ENCODE measurements at places on chromosomes 5 and 9.

DNA sequence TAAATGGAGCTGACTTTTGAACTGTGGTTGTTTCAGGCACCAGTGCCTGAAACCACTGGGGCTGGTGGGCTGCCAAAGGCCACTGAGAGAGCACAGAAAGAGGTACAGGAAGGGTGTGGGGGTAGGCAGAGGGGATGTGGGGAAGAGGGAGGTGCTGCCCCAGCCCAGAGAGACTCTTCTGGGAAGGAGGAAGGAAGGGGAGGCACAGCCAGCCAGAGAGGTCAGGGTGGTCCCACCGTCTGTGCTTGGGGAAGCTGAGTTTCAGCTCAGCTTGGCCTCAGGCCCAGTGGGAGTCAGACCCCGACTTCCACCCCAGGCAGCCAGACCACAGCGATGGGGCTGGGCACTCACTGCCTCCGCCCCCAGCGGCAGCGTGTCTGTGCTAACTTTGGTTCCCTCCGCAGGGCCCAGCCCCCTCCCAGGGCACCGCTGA lies 8.6 kb upstream of the PHYKPL start:
- no peak for DNase-seq
- H3K27me3 ChIP-seq = no peaks in the 10 kb centered on the region
- H3K27ac ChIP-seq = no peak overlapping the region
- H3K4me1 ChIP-seq = peaks cover 29% of the 10 kb centered on the region
- no peak overlapping the region for H3K4me3 ChIP-seq
- no peaks in the 10 kb centered on the region for H3K36me3 ChIP-seq

GRCh38 chr5:158569534-158569933 lies 530.2 kb downstream of the EBF1 start:
- no peak overlapping the region for H3K4me3 ChIP-seq
- no peak overlapping the region for H3K27ac ChIP-seq
- DNase-seq = no peak
- no peaks in the 10 kb centered on the region for H3K36me3 ChIP-seq

DNA sequence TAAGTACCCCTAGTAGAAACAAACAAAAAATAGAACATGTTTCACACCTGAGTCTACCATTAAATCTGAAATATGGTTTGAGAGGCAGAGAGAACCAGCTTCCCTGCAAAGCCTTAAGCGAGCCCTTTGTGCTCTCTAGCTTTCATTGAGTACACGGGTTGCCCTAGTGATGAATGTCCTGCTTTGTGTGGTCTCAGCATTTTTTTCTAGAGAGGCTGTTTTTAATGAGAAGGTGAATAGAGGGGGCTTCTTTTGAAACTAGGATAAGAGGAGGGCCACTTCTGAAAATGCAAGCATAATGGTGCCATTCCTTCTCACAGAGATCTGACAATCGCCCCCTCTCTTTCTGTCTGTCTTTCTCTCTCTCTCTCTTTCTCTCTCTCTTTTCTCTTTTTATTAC lies 131.3 kb downstream of the MACIR start:
- DNase-seq = no peak
- H3K4me1 ChIP-seq = no peaks in the 10 kb centered on the region
- H3K36me3 ChIP-seq = no peaks in the 10 kb centered on the region
- no peak overlapping the region for H3K27ac ChIP-seq
- no peaks in the 10 kb centered on the region for H3K27me3 ChIP-seq

DNA sequence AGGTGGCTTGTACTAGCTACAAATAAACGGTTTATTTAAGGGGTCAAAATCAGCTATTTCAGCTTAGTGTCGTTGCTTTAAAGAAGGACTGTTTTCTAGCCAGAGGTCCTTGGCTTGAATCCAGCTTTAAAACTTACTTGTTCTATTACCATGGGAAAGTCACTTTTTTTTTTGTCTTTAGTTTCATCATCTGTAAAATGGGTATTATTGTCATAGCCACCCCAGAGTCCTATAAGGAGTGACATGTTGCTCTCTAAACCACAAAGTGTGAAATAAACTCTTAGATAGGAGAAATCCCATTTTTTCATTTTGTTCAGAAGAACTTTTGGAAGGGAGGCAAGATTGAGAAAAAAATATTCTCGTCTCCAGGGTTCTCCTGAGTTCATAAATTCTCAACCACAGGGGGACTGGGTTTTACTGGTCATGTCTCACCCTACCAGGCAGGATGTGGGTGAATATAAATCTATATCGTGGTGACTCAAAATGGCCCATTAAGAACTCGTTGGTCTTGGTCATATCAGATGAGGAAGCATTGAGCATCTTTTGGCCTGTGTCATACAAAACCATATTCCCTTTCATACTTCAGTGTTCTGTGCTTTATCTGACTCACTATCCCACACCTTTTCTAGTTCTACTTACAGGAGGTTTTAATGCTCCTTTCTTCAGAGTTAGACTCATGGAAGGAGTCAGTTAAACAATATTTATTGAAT lies 202.7 kb upstream of the NR3C1 start:
- H3K36me3 ChIP-seq = no peaks in the 10 kb centered on the region
- no peaks in the 10 kb centered on the region for H3K4me1 ChIP-seq
- no peaks in the 10 kb centered on the region for H3K27me3 ChIP-seq
- no peak overlapping the region for H3K4me3 ChIP-seq
- DNase-seq = no peak

GRCh38 chr5:14464671-14465070 lies 116.9 kb upstream of the OTULINL start:
- H3K27ac ChIP-seq = no peak overlapping the region
- no peak overlapping the region for H3K4me3 ChIP-seq
- peaks cover 42% of the 10 kb centered on the region for H3K36me3 ChIP-seq
- H3K27me3 ChIP-seq = no peaks in the 10 kb centered on the region
- H3K4me1 ChIP-seq = peaks cover 14% of the 10 kb centered on the region

- H3K4me3 ChIP-seq = no peak overlapping the region
- no peaks in the 10 kb centered on the region for H3K27me3 ChIP-seq
- no peak overlapping the region for H3K27ac ChIP-seq
- no peaks in the 10 kb centered on the region for H3K4me1 ChIP-seq
Measured at GRCh38 chr5:61966997-61967396, 339.0 kb upstream of the KIF2A start.

DNA sequence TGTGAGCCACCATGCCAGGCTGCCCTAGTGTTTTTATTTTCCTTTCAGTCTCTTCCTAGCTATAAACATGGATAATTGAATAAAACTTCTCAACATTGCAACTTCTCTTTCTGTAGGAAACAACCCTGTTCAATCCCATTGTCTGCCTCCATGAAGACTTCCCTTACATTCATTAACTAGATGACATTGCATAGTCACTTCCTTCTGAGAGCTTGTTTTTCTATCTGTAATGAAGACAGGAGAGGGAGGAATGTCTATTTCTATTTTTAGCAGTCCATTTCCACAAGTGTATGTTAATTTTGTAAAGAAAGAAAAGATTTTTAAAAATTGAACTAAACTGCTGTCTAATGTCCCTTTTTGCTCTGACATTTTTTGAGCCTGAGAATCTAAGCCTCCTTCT lies 55.6 kb upstream of the MELK start:
- H3K4me3 ChIP-seq = no peak overlapping the region
- H3K27me3 ChIP-seq = no peaks in the 10 kb centered on the region
- H3K4me1 ChIP-seq = no peaks in the 10 kb centered on the region
- no peaks in the 10 kb centered on the region for H3K36me3 ChIP-seq
- no peak overlapping the region for H3K27ac ChIP-seq
- no peak for DNase-seq

DNA sequence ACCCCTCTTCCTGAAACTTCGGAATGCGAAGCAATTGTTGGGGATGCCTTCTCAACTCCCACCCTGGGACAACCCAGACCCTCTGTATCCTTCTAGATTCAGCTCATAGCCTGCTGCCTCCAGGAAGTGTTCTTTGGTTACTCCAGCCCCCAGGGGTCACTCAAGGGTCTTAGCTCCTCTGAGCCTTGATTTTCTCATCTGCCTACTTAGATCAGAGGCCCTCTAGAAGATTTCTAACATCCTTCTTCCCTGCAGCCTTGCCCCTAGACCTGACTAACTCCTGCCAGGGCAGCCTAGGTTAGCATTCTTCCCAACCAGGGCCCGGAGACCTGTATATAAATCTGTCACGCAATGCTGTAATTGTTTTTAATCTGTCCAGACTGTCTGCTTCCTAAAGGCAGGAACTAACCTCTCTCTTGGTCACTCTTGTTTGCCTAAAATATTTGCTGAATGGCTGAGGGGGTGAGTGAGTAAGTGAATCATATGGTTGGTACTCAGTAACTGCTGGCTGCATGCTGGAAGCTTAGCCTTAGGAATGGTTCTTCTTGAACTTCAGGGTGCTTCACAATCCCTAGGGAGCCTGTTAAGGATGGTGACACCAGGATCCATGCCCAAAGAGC lies 8.2 kb downstream of the GALNT10 start:
- no peaks in the 10 kb centered on the region for H3K27me3 ChIP-seq
- H3K27ac ChIP-seq = no peak overlapping the region
- DNase-seq = no peak
- H3K4me1 ChIP-seq = peaks cover 28% of the 10 kb centered on the region

DNA sequence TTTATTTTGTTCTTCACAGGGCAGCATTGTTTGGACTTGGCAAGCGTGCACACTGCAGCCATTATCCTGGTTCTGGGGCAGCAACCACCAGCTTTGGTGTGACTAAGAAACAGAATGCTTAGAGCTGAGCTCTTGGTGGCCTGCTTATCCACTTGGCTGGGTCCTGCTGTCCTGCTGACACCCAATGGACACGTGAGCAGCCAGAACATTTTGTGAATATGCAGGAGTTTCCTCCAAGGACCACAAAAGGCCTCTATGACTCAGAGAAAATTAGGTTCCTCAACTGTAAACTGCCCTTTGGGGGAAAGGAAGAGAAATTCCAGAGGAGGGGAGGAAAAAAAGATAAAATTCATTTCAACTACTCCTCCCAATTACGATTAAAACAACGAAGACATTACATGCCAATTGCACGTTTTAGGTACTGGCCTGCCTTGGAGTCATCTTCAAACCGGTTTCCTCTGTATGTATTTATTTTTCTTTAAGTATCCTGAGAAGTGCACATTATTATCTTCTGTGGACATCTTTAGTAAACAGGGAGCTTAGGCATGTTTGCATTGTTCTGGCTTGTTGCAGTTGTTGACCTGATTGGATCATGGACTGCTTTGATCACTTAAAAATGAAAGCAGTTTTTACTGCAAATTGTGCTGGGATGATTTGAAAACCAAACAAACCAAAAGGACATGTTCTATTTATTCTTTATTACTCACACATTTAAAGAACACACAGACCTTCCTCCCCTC lies 82.3 kb upstream of the TLE4 start:
- no peak overlapping the region for H3K27ac ChIP-seq
- no peaks in the 10 kb centered on the region for H3K27me3 ChIP-seq
- H3K4me3 ChIP-seq = no peak overlapping the region
- peaks cover 10% of the 10 kb centered on the region for H3K4me1 ChIP-seq
- no peak for DNase-seq

- no peaks in the 10 kb centered on the region for H3K36me3 ChIP-seq
- no peak overlapping the region for H3K27ac ChIP-seq
- peaks cover 14% of the 10 kb centered on the region for H3K4me1 ChIP-seq
- H3K4me3 ChIP-seq = no peak overlapping the region
- no peaks in the 10 kb centered on the region for H3K27me3 ChIP-seq
Measured at GRCh38 chr9:130243015-130243881, 22.3 kb upstream of the HMCN2 start.

DNA sequence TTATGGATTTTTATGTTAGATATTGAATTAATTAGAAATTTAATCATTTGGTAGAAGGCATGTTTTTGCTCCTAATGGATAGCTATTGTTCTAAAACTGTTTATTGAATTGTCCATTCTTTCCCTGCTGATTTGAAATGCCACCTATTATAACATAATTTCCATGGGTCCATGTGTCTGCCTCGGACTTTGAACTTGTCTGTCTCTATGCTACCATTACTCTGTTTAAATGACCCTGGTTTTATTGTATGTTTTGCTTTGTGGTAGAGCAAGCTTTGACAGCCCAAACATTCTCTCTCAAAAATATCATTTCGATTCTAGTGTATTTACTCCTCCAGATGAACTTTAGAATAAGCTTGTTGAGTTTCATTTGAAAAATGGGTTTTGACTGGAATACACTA lies 120.6 kb downstream of the ARHGEF28 start:
- no peak overlapping the region for H3K27ac ChIP-seq
- DNase-seq = no peak
- no peak overlapping the region for H3K4me3 ChIP-seq
- no peaks in the 10 kb centered on the region for H3K36me3 ChIP-seq
- H3K27me3 ChIP-seq = no peaks in the 10 kb centered on the region

GRCh38 chr5:131169810-131170539 lies 769 bp upstream of the LYRM7 start:
- peak overlapping the region; percentile 61 for H3K4me3 ChIP-seq
- DNase-seq = no peak
- peak overlapping the region; percentile 43 for H3K27ac ChIP-seq
- no peaks in the 10 kb centered on the region for H3K36me3 ChIP-seq

DNA sequence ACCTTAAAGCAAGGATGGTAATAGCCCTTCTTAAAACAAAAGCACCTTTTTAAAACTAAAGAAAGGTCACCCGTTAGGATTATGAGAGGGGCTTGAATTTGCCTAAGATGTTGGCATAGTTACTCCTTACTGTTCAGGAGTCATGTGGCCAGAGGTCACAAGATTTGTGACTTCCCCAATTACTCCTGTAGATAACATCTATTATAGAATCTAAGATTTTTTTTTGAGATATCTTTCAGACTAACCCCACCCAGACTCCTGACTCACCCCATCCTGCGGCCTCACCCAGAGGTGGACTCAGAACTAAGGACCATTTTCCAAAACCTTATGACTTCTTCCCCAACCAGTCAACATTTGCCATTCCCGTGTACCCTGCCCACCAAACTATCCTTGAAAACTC lies 2.4 kb downstream of the CD180 start:
- no peak for DNase-seq
- H3K4me1 ChIP-seq = peaks cover 14% of the 10 kb centered on the region
- no peak overlapping the region for H3K27ac ChIP-seq
- no peaks in the 10 kb centered on the region for H3K36me3 ChIP-seq
- no peaks in the 10 kb centered on the region for H3K27me3 ChIP-seq
- H3K4me3 ChIP-seq = no peak overlapping the region

- H3K36me3 ChIP-seq = no peaks in the 10 kb centered on the region
- H3K4me1 ChIP-seq = no peaks in the 10 kb centered on the region
Measured at GRCh38 chr9:10268531-10269485, 344.0 kb downstream of the PTPRD start.

- H3K27ac ChIP-seq = no peak overlapping the region
- no peaks in the 10 kb centered on the region for H3K4me1 ChIP-seq
- no peak for DNase-seq
- H3K27me3 ChIP-seq = no peaks in the 10 kb centered on the region
- no peak overlapping the region for H3K4me3 ChIP-seq
- H3K36me3 ChIP-seq = no peaks in the 10 kb centered on the region
Measured at GRCh38 chr9:133597316-133597957, 11.8 kb downstream of the FAM163B start.
